ENCODE measurements at places on chromosomes 16 and 17.
A peak's percentile ranks its signal among the peaks of the same experiment; 100 is the strongest.

DNA sequence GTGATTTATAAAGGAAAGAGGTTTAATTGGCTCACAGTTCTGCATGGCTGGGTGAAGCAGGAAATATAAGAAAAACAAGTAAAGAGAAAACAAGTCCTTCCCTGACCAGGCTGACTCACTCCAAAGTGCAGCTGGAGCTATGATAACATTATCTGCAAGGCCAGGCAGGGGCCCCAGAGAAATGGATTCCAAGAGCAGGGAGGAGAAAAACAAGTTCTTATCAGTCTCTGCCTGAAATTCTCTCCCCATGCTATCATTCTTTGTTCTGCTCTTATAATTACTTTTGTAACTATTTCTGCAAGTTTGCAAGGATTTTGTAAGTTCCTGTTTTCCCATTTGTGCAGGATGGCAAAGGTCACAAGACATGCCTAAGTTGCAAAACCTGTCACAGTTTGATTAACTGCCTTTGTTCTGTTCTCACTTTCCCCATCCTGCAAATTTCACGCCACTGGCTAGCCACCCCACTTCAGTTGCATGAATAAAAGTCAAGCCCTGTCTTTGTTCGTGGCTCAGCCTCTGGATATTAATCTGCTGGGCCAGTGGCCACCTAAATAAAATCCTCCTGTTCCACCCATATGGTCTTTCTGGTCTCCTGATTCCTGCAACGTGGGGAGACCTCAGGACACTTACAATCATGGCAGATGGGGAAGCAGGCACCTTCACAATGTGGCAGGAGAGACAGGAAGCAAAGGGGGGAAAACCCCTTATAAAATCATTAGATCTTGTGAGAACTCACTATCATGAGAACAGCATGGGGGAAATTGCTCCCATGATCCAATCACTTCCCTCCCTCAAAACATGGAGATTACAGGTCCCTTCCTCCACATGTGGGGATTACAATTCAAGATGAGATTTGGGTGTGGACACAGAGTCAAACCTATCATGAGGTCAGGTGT, 13.1 kb downstream of the ABCA9 start:
- DNase-seq: no peak

- no peak for DNase-seq
These were observed 109.1 kb downstream of the ZFHX3 start for GRCh38 chr16:72938795-72939164.

- no peak for DNase-seq
These were observed 60.2 kb downstream of the WWP2 start for GRCh38 chr16:69822174-69822935.

DNA sequence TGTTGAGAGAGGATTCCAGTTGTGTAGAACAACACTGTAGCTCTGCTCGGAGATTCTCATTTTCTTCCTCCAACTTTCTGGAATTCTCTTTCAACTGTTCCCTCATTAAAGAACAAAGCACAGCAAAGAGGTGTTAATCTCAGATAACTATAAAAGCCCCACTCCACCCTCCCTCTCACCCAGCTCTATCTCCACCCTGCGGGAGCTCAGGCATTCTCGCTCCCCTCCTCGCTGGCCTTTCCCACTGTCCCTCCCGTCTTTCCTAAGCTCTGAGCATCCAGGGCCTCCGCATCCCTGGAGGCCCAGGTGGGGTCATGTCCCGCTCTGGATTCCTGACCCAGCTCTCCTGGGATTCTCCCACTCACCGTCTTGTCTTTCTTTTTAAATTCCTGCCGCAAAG, 35.1 kb downstream of the DHX38 start:
- no peak for DNase-seq

- no peak for DNase-seq
These were observed 68.1 kb upstream of the CPHXL start for GRCh38 chr16:75794426-75794825.

DNA sequence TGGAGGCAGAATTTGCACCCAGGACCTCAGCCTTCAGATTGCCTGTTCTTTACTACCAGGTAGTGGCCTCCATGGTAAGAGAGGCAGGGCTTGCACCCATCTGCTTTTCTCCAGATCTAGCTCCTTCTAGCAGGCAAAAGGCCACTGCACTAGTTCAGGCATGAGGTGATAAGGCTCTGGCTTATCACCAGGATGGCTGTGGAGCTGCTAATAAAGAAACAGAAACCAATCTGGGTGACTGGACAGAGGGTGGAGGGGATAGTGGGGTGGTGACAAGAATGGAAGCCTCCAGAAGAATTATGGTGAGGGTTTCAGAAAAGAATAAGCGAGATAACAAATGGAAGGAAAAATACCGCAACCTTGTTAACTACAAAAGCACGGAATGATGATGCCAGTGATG, 15.5 kb upstream of the SUPT4H1 start:
- no peak for DNase-seq

GRCh38 chr17:75885431-75885830, 7.0 kb upstream of the TRIM47 start:
- no peak for DNase-seq

- DNase-seq: no peak
These were observed 213.5 kb downstream of the RAB11FIP4 start for GRCh38 chr17:31604936-31605335.

GRCh38 chr16:20941636-20941926, 41.0 kb downstream of the LYRM1 start:
- DNase-seq: no peak

DNA sequence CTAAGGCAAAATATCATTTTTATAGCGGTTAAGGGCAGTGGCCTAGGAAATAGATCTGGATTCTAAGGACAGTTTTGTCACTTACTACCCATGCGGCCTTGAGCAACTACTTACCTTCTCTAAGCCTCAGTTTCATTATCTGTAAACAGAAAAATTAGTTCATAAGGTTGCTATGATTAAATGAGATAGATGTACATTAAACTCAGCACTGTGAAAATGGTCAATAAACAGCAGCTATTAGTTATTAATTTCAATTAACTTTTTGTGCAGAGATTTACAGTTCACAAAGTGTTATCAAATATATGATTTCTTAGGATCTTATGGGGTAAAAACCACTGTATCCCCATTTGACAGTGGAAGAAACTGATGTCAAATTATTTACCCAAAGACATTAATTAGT, 135.5 kb upstream of the CORO6 start:
- no peak for DNase-seq

DNA sequence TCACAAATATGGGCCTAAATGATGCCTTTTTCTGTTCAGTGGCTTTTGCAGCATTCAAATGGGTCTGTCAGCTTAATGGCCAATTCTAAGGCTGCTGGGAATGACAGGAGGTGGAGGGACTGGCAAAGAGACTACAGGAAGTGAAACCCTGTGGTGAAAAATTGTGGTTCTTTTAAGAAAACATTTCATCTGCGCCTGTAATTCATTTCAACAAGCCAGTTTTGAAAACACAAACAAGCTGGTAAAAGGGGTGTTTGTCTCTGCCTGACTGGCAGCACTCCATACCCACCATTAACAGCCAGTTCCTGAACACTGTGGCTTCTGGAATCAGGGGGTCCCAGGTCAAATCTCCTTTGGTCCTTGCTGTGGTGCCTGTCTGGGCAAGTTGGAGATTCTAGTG, 3.6 kb upstream of the KDM8 start:
- peak; percentile 79 for DNase-seq

- DNase-seq: peak; percentile 77
These were observed 379 bp upstream of the OTOP2 start for GRCh38 chr17:74923538-74924249.

Data from activated CD4-positive, alpha-beta T cell treated with anti-CD3 and anti-CD28 coated beads, Interleukin-2, Interleukin-6, amounts not matched to agents 100 ng/mL and 50 ng/mL, durations not matched to agents 16 hours and 8 hours (primary cell).